ENCODE measurements at places on chromosomes 16 and 17.

- no peak for DNase-seq
Observed at GRCh38 chr16:86824751-86825296, 246.5 kb downstream of the FOXL1 start.

- DNase-seq, result no peak
Observed at GRCh38 chr17:61318684-61319098, 81.0 kb upstream of the TBX2 start.

DNA sequence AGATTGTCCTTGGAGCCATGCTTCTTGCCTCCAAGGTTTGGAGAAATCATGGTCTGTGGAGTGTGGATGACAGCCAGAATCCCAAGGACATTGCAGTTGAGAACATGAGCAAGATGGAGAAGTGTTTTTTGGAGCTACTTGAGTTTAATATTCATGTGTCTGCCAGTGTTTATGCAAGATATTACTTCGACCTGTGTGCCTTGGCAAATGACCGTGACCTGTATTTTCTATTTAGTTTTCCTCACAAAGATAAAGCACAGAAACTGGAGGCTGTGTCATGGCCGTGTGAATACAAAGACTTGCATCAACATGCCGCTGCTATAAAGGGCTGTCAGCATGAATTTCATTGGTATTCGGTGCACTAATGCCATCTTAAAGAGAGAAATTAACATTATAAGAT is 9.0 kb downstream of the GGA2 start:
- DNase-seq, result no peak

DNA sequence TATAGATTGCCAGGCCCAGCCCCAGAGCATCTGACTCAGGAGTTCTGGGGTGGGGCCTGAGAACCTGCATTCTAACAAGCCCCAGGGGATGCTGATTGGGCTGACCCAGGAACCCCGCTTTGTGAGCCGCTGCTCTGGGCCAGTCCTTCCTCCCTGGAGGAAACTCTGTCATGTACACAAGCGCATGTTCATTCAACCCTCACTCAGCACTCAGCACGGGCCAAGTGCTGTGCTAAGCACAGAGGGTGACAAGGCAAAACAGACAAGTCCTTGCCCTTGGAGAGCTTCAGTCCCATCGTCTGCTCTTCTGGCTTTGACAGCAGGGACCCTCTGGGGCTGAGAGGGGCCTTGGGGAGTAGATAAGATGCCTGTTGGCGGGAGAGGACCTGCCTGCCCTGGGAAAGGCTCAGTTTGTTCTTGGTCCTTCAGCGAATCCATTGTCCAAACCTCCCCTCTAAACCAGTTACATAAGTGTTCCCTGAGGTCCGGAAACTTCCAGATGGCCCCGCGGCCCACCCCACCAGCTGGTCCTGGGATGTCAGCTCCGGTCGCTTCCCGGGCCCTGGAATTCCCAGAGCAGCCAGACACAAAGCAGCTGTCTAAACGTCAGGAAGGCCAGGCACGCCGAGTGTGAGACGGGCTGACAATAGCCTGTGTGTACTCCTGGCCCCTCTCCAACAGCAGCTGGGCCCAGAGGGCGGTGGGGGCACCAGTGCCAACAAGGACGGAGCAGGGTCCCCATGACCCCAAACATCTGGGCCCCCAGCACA is 88.8 kb downstream of the ZDHHC7 start:
- no peak for DNase-seq

- DNase-seq, result no peak
Observed at GRCh38 chr17:82419540-82419939, 1.2 kb upstream of the OGFOD3 start.

- DNase-seq, result no peak
Observed at GRCh38 chr16:9657641-9658040, 524.6 kb downstream of the GRIN2A start.

DNA sequence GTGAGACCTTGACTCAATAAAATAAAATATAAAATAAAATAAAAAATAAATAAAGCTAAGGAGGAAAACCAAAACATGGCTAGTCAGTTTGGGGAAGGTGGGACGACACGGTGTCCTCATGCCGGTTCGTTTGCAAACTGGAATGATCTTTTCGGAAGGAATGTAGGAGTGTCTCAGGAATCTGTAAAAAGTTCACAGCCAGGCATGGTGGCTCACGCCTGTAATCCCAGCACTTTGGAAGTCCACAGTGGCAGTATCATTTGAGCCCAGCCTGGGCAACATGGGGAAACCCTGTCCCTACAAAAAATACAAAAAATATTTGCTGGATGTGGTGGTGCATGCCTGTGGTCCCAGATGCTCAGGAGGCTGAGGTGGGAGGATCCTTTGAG is 14.7 kb upstream of the RPTOR start:
- no peak for DNase-seq

- no peak for DNase-seq
Observed at GRCh38 chr16:3988824-3989223, 108.3 kb upstream of the CREBBP start.

DNA sequence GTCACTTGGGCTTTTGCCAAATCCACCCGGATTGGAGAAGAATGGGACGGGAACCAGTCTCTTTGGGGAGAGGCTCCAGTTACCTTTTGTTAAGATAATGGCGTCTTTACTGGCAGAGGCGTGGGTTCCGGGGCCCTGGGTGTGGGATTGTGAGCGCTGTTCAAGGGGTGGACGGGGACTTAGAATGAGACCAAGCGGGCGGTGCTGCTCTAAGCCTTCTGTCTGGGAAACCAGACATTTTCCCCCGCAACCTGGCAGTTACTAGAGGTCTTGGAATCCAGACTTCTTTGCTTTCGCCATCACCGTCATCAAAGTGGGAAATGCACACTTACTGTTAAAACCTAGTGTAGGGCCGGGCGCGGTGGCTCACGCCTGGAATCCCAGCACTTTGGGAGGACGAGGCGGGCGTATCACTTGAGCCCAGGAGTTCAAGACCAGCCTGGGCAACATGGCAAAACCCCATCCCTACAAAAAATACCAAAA is 706 bp downstream of the TEN1 start:
- DNase-seq, result no peak

GRCh38 chr16:13936596-13937081 is 16.7 kb downstream of the ERCC4 start:
- DNase-seq, result no peak

- DNase-seq, result no peak
Observed at GRCh38 chr16:48596326-48596725, 13.7 kb downstream of the N4BP1 start.

- no peak for DNase-seq
Observed at GRCh38 chr17:903691-904481, 75.7 kb downstream of the NXN start.

DNA sequence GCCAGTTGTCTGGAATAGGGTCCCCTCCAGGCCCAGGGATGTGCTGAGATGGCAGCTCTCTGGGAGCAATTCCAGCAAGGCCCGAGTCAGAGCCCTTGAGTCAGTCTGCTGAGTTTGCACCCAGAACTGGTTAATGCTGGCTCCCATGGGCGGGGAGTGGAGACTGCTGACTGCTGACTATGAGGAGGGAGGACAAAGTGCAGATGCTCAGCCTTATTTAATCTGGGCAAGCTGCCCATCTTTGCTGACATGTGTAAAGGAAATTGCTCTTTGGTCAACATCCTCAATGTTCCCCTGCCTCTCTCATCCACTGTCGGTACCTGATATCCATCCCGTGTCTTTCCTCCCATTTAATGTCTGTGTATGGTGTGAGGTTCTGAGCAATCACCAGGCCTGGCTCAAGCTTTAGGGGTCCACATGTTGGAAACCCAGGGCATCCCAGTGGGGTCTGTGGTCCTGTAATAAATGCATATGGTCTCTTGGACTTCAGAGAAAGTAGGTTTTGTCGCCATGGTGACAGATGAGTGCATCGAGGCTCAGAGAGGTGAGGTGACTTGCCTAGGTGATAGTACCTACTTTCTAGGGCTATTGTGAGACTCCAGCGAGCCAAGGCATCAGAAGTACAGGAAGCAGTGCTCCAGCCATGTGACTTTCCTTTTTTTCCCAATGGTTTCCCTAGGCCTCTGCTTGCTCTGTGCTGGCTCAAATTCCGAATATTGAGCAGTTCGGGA is 20.0 kb upstream of the RNF135 start:
- no peak for DNase-seq

GRCh38 chr17:75103601-75104554 is 5.9 kb upstream of the ARMC7 start:
- DNase-seq, result no peak

GRCh38 chr17:63126607-63127006 is 160.6 kb downstream of the TANC2 start:
- no peak for DNase-seq

GRCh38 chr17:896953-897661 is 82.5 kb downstream of the NXN start:
- no peak for DNase-seq

DNA sequence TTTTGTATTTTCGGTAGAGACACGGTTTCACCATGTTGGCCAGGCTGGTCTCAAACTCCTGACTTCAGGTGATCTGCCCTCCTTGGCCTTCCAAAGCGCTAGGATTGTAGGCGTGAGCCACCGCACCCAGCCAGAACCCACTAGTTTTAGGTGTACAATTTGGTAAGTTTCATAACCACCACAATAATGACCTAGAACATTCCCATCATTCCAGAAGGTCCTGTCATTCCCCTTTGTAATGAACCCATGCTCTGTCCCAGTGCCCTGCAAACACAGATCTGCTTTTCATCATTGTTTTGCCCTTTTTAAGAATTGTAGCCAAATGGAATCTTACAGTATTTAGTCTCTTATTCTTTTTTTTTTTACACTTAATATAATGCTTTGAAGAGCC is 35.6 kb upstream of the IRF8 start:
- DNase-seq, result no peak

GRCh38 chr17:14505606-14506005 is 204.7 kb downstream of the HS3ST3B1 start:
- DNase-seq, result no peak

GRCh38 chr17:18218756-18219415 is 6.5 kb upstream of the LLGL1 start:
- DNase-seq, result no peak

GRCh38 chr17:14318918-14319205 is 18.0 kb downstream of the HS3ST3B1 start:
- no peak for DNase-seq

- no peak for DNase-seq
Observed at GRCh38 chr16:48054881-48055601, 100.8 kb downstream of the ABCC12 start.

DNA sequence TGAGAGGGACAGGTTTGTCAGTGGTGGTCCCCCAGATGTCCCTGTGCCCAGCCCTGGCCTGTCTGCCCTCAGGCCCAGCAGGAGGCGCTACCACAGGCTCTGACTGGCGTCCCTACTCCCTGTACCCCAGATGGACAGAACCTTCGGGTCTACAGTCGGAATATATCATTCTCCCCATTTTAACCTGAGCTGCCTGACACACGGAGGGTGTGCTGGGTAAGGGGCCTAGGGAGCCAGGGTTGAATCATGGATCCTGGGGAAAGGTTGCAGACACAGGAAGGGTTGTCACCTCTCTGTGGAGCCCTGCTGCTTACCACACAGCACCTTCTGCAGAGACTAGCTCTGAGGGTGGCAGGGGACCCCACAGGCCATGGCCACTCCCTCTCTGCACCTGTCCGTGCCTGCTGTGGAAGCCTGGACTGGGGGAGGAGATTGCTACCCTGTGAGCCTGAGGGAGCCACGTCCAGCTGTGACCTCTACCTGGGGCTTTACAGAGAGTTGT is 162.2 kb upstream of the ZNF267 start:
- DNase-seq, result no peak

DNA sequence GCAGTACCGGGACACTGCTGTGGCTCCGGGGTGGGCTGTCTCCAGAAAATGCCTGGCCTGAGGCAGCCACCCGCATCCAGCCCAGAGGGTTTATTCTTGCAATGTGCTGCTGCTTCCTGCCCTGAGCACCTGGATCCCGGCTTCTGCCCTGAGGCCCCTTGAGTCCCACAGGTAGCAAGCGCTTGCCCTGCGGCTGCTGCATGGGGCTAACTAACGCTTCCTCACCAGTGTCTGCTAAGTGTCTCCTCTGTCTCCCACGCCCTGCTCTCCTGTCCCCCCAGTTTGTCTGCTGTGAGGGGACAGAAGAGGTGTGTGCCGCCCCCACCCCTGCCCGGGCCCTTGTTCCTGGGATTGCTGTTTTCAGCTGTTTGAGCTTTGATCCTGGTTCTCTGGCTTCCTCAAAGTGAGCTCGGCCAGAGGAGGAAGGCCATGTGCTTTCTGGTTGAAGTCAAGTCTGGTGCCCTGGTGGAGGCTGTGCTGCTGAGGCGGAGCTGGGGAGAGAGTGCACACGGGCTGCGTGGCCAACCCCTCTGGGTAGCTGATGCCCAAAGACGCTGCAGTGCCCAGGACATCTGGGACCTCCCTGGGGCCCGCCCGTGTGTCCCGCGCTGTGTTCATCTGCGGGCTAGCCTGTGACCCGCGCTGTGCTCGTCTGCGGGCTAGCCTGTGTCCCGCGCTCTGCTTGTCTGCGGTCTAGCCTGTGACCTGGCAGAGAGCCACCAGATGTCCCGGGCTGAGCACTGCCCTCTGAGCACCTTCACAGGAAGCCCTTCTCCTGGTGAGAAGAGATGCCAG is 12.9 kb downstream of the STH start:
- no peak for DNase-seq

DNA sequence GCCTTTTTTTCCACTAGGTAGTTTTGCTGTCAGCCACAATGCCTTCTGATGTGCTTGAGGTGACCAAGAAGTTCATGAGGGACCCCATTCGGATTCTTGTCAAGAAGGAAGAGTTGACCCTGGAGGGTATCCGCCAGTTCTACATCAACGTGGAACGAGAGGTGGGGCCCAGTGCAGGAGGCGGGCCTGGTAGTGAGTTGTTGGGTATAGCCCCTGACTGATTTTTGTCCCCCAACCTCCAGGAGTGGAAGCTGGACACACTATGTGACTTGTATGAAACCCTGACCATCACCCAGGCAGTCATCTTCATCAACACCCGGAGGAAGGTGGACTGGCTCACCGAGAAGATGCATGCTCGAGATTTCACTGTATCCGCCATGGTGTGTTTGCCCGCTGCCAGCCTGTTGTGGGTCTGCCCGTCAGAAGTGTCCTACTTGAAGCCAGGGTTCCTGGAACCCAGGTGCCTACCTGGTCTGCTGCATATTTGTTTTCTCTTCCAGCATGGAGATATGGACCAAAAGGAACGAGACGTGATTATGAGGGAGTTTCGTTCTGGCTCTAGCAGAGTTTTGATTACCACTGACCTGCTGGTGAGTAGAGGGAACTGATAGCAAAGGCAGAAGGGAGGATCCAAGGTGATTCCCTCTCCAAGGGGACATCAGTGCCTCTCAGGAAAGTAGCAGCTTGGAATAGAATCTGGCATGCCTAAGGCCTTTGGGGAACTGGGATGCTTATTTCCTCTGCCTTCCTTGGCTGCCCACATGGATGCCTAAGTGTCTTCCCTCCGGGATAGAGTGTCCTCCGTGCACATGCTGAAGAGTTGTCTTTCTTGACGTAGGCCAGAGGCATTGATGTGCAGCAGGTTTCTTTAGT is 1.9 kb upstream of the CD68 start:
- no peak for DNase-seq
